Immature natural killer cell (primary cell): ENCODE measurements at places on chromosomes 13 and 19.

GRCh38 chr19:41816761-41817160 lies 20.4 kb downstream of the CEACAM3 start:
- no peaks in the 10 kb centered on the region for H3K4me1 ChIP-seq
- H3K36me3 ChIP-seq, result no peaks in the 10 kb centered on the region
- no peaks in the 10 kb centered on the region for H3K27me3 ChIP-seq
- H3K4me3 ChIP-seq, result no peak overlapping the region
- no peak overlapping the region for H3K27ac ChIP-seq

GRCh38 chr13:91369441-91369831 lies 21.9 kb downstream of the MIR17HG start:
- no peak overlapping the region for H3K27ac ChIP-seq
- DNase-seq, result no peak
- peaks cover 4% of the 10 kb centered on the region for H3K27me3 ChIP-seq
- peaks cover 2% of the 10 kb centered on the region for H3K4me1 ChIP-seq

DNA sequence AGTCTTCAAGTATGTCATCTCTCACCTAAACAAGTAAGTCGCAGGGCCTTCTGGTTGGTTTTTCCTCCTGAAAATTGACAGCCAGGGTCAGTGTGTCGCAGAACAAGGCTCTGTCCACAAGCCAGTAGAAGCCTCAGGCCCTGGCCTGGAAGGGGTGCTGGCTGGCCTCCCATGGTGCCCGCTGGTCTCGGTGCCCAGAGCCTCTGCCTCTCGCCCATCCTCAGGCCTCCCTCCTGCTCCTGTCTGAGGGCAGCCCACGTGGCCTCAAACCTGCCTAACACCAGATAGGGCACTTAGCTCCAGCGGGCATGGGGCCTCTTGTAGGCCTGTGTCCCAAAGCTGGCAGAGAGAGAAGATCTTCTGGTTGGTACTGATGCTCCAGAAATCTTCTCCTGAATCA lies 20.3 kb upstream of the NPAS1 start:
- no peak overlapping the region for H3K4me3 ChIP-seq
- no peak for DNase-seq
- H3K27ac ChIP-seq, result no peak overlapping the region
- H3K36me3 ChIP-seq, result peaks cover 8% of the 10 kb centered on the region
- H3K27me3 ChIP-seq, result peaks cover 10% of the 10 kb centered on the region

GRCh38 chr13:91894316-91894715 lies 495.9 kb downstream of the GPC5 start:
- no peaks in the 10 kb centered on the region for H3K4me1 ChIP-seq
- no peak for DNase-seq
- no peaks in the 10 kb centered on the region for H3K36me3 ChIP-seq
- H3K27me3 ChIP-seq, result no peaks in the 10 kb centered on the region
- H3K4me3 ChIP-seq, result no peak overlapping the region

- no peaks in the 10 kb centered on the region for H3K36me3 ChIP-seq
- H3K27ac ChIP-seq, result no peak overlapping the region
- no peak for DNase-seq
- peaks cover 3% of the 10 kb centered on the region for H3K27me3 ChIP-seq
Observed at GRCh38 chr13:109209526-109209925, 576.9 kb downstream of the IRS2 start.

DNA sequence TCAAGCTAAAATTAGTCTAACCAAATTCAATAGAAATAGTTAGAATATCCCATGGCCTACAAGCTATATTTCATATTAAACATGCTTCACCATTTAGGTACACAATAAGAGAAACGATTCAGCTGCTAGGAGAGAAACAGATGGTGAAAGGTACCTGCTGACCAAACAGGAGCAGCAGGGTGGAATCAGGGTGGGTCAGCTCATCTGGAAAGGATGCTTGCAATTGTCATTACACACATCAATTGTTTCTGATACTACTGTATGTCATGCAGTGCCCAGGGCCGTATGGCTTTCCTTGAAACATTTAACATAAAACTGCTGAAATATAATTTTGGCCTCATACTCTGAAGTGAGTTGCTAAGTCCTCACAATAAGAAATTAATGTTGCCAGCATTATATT lies 776.0 kb downstream of the DACH1 start:
- no peak overlapping the region for H3K4me3 ChIP-seq
- DNase-seq, result no peak
- H3K36me3 ChIP-seq, result peaks cover under 1% of the 10 kb centered on the region
- no peak overlapping the region for H3K27ac ChIP-seq
- no peaks in the 10 kb centered on the region for H3K4me1 ChIP-seq

GRCh38 chr19:51803967-51804366 lies 9.0 kb downstream of the FPR3 start:
- no peak for DNase-seq
- H3K27ac ChIP-seq, result no peak overlapping the region
- no peak overlapping the region for H3K4me3 ChIP-seq
- peaks cover 3% of the 10 kb centered on the region for H3K36me3 ChIP-seq
- peaks cover 17% of the 10 kb centered on the region for H3K4me1 ChIP-seq

GRCh38 chr13:51541809-51542258 lies 42.4 kb upstream of the WDFY2 start:
- peaks cover 3% of the 10 kb centered on the region for H3K4me1 ChIP-seq
- H3K4me3 ChIP-seq, result no peak overlapping the region
- H3K36me3 ChIP-seq, result no peaks in the 10 kb centered on the region
- no peak overlapping the region for H3K27ac ChIP-seq
- no peak for DNase-seq
- H3K27me3 ChIP-seq, result peaks cover 5% of the 10 kb centered on the region

GRCh38 chr19:6712231-6712630 lies 8.2 kb downstream of the C3 start:
- DNase-seq, result no peak
- peaks cover 8% of the 10 kb centered on the region for H3K27me3 ChIP-seq
- H3K4me3 ChIP-seq, result no peak overlapping the region
- peaks cover 16% of the 10 kb centered on the region for H3K4me1 ChIP-seq
- no peaks in the 10 kb centered on the region for H3K36me3 ChIP-seq
- H3K27ac ChIP-seq, result no peak overlapping the region

GRCh38 chr19:31232871-31233270 lies 116.4 kb downstream of the TSHZ3 start:
- H3K27me3 ChIP-seq, result no peaks in the 10 kb centered on the region
- H3K27ac ChIP-seq, result no peak overlapping the region
- no peaks in the 10 kb centered on the region for H3K4me1 ChIP-seq
- H3K4me3 ChIP-seq, result no peak overlapping the region
- DNase-seq, result no peak

DNA sequence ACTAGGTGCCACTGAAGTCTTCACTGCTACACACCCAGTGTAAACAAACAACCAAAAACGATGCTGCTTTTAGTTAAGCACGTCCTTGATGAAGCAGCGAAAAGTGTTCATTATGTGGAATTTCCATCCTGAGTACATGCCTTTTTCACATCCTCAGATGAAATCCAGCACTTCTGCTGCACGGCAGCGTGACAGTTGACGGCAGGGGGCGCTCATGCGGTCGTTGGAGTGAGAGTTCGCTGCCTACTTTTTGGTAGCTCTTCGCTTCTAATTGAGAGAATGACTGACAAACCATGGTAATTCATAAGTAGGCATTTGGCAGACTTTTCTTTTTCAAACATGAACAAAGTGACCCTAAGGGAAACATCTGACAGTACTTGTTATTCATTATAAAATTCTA lies 1124.9 kb downstream of the EFNB2 start:
- no peaks in the 10 kb centered on the region for H3K4me1 ChIP-seq
- H3K27ac ChIP-seq, result no peak overlapping the region
- H3K27me3 ChIP-seq, result no peaks in the 10 kb centered on the region
- H3K4me3 ChIP-seq, result no peak overlapping the region

DNA sequence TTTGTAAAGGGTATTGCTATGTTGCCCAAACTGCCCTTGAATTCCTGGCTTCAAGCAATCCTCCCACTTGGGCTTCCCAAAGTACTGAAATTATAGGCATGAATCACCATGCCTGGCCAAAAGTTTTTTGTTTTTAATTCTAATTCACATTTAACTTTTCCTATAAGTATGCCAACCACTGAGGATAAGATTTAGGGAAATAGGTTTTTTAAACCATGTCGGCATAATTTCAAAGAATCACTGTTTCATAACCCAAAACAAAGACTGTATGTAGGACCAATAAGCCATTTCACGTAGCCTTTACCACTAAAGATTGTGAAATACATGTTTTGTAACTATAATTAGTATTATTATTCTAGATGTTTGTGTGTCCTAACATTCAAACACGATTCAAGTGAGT lies 8.2 kb downstream of the ZDHHC20 start:
- H3K36me3 ChIP-seq, result peaks cover 9% of the 10 kb centered on the region
- H3K4me1 ChIP-seq, result peaks cover 78% of the 10 kb centered on the region
- no peaks in the 10 kb centered on the region for H3K27me3 ChIP-seq
- no peak overlapping the region for H3K27ac ChIP-seq
- DNase-seq, result no peak
- H3K4me3 ChIP-seq, result no peak overlapping the region

DNA sequence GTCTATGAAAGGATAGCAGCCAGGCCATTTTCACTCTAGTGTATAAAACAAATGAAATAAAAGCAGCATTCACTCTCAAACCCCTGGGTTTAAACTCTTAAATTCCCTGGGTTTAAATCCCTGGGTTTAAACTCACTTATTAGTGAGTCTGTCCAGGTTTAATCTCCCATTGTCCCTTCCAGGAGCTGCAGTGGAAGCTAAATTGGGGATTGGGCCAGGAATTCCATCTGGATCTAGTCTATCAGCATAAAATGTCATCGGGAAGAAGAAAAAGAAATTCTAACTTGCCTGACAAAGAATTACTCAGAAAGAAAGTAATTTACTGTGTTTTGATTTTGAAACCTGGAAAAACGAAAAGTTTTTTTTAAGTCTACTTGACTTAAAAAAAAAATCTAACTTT lies 54.8 kb downstream of the FRY start:
- no peak for DNase-seq
- no peaks in the 10 kb centered on the region for H3K27me3 ChIP-seq
- H3K36me3 ChIP-seq, result peaks cover 8% of the 10 kb centered on the region
- H3K27ac ChIP-seq, result no peak overlapping the region
- no peak overlapping the region for H3K4me3 ChIP-seq
- peaks cover 1% of the 10 kb centered on the region for H3K4me1 ChIP-seq

DNA sequence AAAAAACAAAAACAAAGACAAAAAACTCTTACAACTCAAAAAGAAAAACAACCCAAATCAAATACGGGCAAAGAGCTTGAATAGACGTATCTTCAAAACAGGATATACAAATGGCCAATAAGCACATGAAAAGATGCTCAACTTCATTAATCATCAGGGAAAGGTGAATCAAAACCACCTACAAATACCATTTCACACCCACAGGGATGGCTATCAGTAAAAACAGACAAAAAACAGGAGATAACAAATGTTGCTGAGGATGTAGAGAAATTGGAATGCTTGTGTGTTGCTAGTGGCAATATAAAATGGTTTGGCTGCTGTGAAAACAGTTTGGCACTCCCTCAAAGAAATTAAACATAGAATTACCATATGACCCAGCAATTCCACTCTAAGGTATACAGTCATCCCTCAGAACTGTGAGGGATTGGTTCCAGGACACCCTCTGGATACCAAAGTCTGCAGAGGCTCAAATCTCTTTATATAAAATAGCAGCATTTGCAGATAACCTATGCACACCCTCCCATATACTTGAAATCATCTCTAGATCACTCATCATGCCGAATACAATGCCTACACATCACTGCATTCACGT lies 29.7 kb downstream of the MLLT1 start:
- no peak overlapping the region for H3K27ac ChIP-seq
- no peaks in the 10 kb centered on the region for H3K36me3 ChIP-seq
- H3K4me1 ChIP-seq, result peaks cover 50% of the 10 kb centered on the region
- no peak for DNase-seq
- H3K4me3 ChIP-seq, result no peak overlapping the region

GRCh38 chr13:107770541-107770940 lies 444.8 kb downstream of the LIG4 start:
- DNase-seq, result no peak
- no peaks in the 10 kb centered on the region for H3K36me3 ChIP-seq
- H3K4me3 ChIP-seq, result no peak overlapping the region
- H3K4me1 ChIP-seq, result no peaks in the 10 kb centered on the region
- H3K27ac ChIP-seq, result no peak overlapping the region

DNA sequence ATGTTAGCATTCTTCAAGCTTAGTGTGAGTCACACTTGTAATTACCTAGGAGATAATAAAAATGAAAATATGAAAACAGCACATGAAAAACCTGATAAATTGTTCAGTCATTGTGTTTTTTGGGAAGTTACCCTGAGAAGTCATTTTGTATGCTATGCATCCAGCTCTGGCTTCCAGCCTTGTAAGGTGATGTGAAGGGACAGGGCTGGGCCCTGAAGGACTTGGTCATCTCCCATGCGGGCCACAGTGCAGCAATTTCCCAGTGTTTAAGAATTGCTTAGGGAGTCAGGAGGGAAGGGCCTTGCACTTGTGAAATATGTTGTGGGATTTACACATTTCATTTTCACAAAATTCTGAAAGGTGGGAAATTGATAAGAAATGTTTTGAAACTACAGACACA lies 41.3 kb downstream of the ARHGEF7 start:
- peaks cover 31% of the 10 kb centered on the region for H3K4me1 ChIP-seq
- peaks cover 14% of the 10 kb centered on the region for H3K27me3 ChIP-seq

GRCh38 chr13:31121379-31122140 lies 40.1 kb downstream of the HSPH1 start:
- H3K27me3 ChIP-seq, result peaks cover 16% of the 10 kb centered on the region
- no peak overlapping the region for H3K27ac ChIP-seq
- H3K4me3 ChIP-seq, result no peak overlapping the region
- DNase-seq, result no peak
- H3K4me1 ChIP-seq, result no peaks in the 10 kb centered on the region
- no peaks in the 10 kb centered on the region for H3K36me3 ChIP-seq

DNA sequence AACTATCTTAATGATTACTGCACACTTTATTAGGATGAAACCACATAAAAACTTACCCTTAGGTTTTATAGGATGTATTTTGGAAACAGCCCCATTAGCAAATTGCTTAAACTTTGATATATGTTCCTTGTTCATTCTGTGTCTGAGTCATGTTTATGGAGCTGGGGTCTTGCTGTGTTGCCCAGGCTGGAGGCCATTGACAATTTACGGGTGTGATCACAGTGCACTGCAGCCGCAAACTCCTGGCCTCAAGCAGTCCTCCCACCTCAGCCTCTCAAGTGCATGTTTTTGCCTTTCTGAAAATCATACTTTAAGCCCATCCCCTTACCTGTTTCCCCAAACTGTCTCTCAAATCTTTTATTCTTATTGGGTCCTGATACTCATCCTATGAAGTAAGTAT lies 5.2 kb upstream of the CHAMP1 start:
- DNase-seq, result no peak
- H3K27me3 ChIP-seq, result no peaks in the 10 kb centered on the region
- H3K4me3 ChIP-seq, result no peak overlapping the region
- peaks cover 8% of the 10 kb centered on the region for H3K36me3 ChIP-seq
